ENCODE measurements at places on chromosomes 4 and X. TPM values are rescaled to one million over a fixed set of nuclear protein-coding genes. Genes with fewer than 3 reads are reported as not detected.

DNA sequence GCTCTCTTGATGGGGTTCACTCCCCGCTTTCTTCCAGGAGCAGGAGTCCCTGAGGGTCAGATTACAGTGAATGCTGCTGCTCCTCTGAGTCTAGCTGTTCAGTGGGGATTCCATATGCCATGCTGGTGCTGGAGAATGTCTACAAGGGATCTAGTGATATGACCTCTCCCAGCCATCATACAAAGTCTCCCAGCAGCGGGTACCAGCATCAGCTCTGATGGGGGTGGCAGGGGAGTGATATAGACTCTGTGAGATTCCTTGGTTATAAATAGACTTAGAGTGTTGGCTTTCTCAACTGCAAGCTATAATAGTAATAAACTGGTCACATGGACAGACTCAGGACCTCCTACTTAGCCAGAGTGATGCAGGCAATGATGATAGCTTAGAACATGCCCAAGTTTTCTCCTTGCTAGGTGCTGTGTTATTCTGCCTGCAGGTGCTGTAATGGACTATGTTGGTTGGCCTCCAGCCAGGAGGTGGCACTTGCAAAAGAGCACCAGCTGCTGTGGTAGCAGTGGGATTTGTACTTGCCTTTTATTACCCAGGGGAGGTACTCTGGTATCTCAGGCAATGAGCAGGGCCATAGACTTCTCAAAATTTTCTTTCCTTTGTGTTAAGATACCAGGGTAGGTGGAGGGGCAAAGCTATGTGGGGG lies 202.9 kb downstream of the CHIC1 start:
- no peaks in the 10 kb centered on the region for H3K4me1 ChIP-seq
- no peak overlapping the region for H3K4me3 ChIP-seq
- H3K27ac ChIP-seq, result no peak overlapping the region

- no peak overlapping the region for H3K27ac ChIP-seq
- no peaks in the 10 kb centered on the region for H3K27me3 ChIP-seq
- H3K4me3 ChIP-seq, result no peak overlapping the region
- H3K4me1 ChIP-seq, result no peaks in the 10 kb centered on the region
These were observed 320.4 kb upstream of the SLC7A11 start for GRCh38 chr4:138562544-138562991.

GRCh38 chr4:150219841-150220240 lies 141.6 kb downstream of the DCLK2 start:
- no peak overlapping the region for H3K27ac ChIP-seq
- H3K4me1 ChIP-seq, result peaks cover 5% of the 10 kb centered on the region
- no peaks in the 10 kb centered on the region for H3K27me3 ChIP-seq
- H3K4me3 ChIP-seq, result no peak overlapping the region
- DNase-seq, result no peak

DNA sequence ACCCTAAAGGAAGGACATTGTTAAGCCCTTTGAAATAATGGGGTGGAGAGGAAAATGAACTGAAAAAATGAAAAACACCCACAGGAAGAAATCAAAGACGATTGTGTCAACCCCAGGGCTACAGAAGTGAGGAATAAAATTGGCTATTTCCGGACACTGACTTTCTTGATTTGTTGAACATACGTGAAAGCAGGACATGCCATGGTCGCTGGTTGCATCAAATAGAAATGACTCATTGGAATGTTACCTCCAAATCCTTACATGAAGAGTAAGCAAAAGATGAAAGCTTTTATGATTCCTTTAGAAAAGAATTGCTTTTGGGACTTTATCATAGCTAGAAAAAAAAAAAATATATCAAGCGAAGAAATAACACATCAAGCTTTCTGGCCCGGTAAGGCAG lies 75.3 kb downstream of the DCUN1D4 start:
- no peaks in the 10 kb centered on the region for H3K27me3 ChIP-seq
- no peak for DNase-seq
- H3K4me3 ChIP-seq, result no peak overlapping the region
- H3K4me1 ChIP-seq, result no peaks in the 10 kb centered on the region
- H3K36me3 ChIP-seq, result peaks cover 34% of the 10 kb centered on the region

DNA sequence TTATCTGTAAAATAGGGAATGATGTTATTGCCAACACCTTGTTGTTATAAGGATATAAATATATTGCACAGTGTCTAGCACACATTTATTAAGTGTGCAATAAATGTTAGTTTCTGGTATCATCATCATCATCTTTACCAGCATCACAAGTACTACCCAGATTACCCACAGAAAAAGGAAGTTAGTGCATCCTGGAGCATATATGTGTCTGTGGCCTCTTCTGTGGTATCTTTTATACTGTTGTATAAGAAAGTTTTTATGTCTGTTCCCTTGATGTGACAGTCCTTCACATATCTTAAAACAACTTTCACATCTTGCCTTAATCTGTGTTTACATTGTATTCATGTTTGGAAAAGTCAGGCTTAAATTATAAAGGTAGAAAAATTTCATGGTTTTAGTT lies 10.0 kb downstream of the EXOSC9 start:
- no peak overlapping the region for H3K4me3 ChIP-seq
- H3K36me3 ChIP-seq, result peaks cover 100% of the 10 kb centered on the region
- H3K27me3 ChIP-seq, result no peaks in the 10 kb centered on the region

GRCh38 chr4:8763966-8764901 lies 107.4 kb downstream of the HMX1 start:
- DNase-seq, result peak; percentile 58
- no peaks in the 10 kb centered on the region for H3K36me3 ChIP-seq
- H3K4me3 ChIP-seq, result no peak overlapping the region
- peaks cover 4% of the 10 kb centered on the region for H3K27me3 ChIP-seq
- H3K27ac ChIP-seq, result no peak overlapping the region

- H3K36me3 ChIP-seq, result no peaks in the 10 kb centered on the region
- H3K4me3 ChIP-seq, result peak within 1 kb of the TSS; percentile 88
- H3K4me1 ChIP-seq, result peaks cover 17% of the 10 kb centered on the region
- peak within 1 kb of the TSS; percentile 91 for H3K27ac ChIP-seq
These were observed at the start of gene SH3RF1 for GRCh38 chr4:169270810-169271691. Gene SH3RF1, minus strand, starts transcription at chr4:169270956. Its CDS starts 1,744 bp downstream, at chr4:169269212.

- H3K4me3 ChIP-seq, result no peak overlapping the region
- H3K27ac ChIP-seq, result no peak overlapping the region
- DNase-seq, result no peak
These were observed 16.1 kb upstream of the USO1 start for GRCh38 chr4:75708218-75708691.

DNA sequence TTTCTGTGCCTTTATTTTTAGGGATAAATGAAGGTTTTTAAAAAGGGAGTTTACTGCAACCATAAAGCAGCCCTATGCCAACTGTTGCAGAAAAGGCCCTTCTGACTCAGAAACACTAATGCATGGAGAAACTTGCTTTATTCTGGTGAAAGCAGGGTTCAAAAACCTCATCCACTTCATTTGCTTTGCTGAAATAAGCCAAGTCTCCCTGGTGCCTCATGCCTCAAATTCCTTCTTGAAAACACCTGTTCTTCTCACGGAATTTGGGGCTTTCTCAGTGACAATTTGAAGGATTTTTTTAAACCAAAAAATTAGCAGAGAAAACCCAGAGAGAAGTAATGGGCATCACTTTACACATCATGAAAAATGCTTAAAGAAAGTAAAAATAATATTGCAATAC lies 349.0 kb downstream of the PCDH7 start:
- H3K4me3 ChIP-seq, result no peak overlapping the region
- no peaks in the 10 kb centered on the region for H3K27me3 ChIP-seq
- no peak overlapping the region for H3K27ac ChIP-seq
- H3K36me3 ChIP-seq, result no peaks in the 10 kb centered on the region
- DNase-seq, result no peak
- no peaks in the 10 kb centered on the region for H3K4me1 ChIP-seq

- no peaks in the 10 kb centered on the region for H3K27me3 ChIP-seq
- no peaks in the 10 kb centered on the region for H3K36me3 ChIP-seq
- peak within 1 kb of the TSS; percentile 83 for H3K4me3 ChIP-seq
- H3K27ac ChIP-seq, result peak within 1 kb of the TSS; percentile 93
These were observed at the start of gene SMAD1 for GRCh38 chr4:145481164-145481941. Gene SMAD1, plus strand, starts transcription at chr4:145481853. Its CDS starts 32,761 bp downstream, at chr4:145514614.

GRCh38 chr4:21709761-21710160 lies 238.8 kb downstream of the KCNIP4 start:
- H3K4me1 ChIP-seq, result no peaks in the 10 kb centered on the region
- DNase-seq, result no peak
- no peaks in the 10 kb centered on the region for H3K27me3 ChIP-seq
- no peak overlapping the region for H3K4me3 ChIP-seq

GRCh38 chrX:46791927-46792809 lies 33.2 kb upstream of the SLC9A7 start:
- no peaks in the 10 kb centered on the region for H3K36me3 ChIP-seq
- no peaks in the 10 kb centered on the region for H3K27me3 ChIP-seq
- H3K27ac ChIP-seq, result peak overlapping the region; percentile 68

- no peaks in the 10 kb centered on the region for H3K4me1 ChIP-seq
- H3K36me3 ChIP-seq, result no peaks in the 10 kb centered on the region
- no peak overlapping the region for H3K27ac ChIP-seq
- H3K4me3 ChIP-seq, result no peak overlapping the region
- DNase-seq, result no peak
- H3K27me3 ChIP-seq, result no peaks in the 10 kb centered on the region
These were observed 6.1 kb upstream of the CYSLTR1 start for GRCh38 chrX:78333521-78333920.

DNA sequence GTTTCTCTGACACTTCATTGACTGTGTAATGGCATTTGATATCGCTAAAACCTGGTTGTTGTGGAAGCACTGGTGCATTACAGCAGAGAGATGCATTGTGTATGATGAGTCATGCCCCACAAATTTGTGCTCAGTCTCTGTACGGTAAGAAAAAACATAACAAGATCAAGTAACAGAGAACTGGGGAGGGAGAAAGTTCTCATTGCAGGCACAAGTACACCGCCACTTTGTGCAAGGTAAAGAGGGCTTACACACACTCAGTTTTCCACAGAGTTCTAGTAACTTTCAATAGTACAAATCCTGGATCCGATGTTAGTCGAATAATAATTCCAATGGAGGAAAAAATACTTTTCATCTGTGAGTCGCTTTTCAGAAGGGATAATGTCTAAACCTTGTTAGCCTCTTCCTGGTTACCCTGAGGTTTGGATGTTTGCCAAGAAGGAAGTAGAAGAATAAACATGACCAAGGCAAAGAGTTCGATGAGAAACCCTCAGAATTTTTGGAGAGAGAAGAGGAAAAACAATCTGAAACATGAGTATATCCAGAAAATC lies 512.5 kb upstream of the SLIT2 start:
- no peaks in the 10 kb centered on the region for H3K36me3 ChIP-seq
- H3K27ac ChIP-seq, result no peak overlapping the region
- H3K4me1 ChIP-seq, result peaks cover 4% of the 10 kb centered on the region

- H3K36me3 ChIP-seq, result no peaks in the 10 kb centered on the region
- H3K27ac ChIP-seq, result no peak overlapping the region
- no peaks in the 10 kb centered on the region for H3K4me1 ChIP-seq
- H3K4me3 ChIP-seq, result no peak overlapping the region
- H3K27me3 ChIP-seq, result peaks cover 16% of the 10 kb centered on the region
These were observed 1.5 kb upstream of the MAP7D2 start for GRCh38 chrX:20118065-20118824.

DNA sequence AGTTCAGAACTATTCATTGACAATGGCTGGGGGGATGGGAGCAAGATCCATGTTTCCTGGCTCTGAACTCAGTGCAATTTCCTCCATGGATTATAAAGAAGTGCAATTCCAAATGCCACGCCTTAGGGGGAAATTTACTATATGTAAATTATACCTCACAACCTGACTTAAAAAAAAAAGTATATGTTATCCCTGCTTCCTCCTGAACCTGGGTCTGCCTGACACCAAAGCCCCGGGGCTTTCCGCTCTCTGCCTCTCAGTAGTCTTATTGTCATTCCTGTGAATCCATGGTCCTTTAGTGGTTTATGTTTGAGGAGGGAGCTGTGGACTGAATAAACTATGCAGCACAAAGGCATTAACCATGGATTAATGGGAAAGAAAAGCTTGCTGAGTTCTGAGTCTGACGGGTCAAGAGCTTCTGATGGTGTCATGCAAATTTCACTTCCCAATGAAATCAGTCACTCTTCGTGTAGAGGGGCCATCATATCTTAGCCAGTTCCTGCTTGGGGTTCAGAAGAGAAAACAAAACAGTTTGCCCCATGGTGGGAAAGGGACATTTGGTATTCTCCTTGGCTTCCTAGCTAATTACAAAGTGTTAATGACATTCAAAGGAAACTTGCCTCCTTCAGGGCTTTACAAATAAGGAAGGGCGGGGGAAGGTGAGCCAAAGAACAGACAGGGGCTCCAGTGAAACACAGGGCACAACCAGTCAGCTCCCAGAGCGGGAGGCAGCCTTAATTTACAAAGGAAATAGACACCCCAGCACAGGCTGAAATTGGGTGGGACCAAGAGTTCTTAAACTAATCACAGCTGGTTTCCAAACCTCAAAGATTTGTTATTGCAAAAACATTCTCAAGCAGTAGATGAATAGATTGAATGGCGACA lies 14.3 kb downstream of the FAM9C start:
- DNase-seq, result no peak
- no peak overlapping the region for H3K4me3 ChIP-seq
- no peaks in the 10 kb centered on the region for H3K27me3 ChIP-seq
- H3K36me3 ChIP-seq, result no peaks in the 10 kb centered on the region
- peak overlapping the region; percentile 24 for H3K27ac ChIP-seq
- peaks cover 14% of the 10 kb centered on the region for H3K4me1 ChIP-seq

DNA sequence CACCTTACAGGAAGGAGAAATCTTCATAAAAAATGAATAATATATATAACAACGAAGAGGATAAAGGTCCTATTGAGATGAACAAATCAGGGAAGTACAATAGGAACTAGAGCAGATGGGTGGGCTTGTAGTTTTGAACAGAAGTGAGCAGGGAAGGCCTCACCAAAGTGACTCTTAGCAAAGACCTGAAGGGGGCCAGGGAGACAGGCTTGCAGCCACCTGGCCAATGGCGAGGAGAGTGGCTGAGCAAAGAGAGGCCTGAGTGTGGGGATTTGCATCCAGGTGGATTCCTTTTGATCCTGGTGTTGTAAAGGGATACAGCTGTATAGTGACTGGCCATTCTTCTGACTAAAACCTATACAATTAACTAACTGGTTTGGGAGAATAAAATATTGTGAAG lies 354.1 kb downstream of the CAMK2D start:
- H3K27ac ChIP-seq, result no peak overlapping the region
- DNase-seq, result no peak
- peaks cover 11% of the 10 kb centered on the region for H3K4me1 ChIP-seq

DNA sequence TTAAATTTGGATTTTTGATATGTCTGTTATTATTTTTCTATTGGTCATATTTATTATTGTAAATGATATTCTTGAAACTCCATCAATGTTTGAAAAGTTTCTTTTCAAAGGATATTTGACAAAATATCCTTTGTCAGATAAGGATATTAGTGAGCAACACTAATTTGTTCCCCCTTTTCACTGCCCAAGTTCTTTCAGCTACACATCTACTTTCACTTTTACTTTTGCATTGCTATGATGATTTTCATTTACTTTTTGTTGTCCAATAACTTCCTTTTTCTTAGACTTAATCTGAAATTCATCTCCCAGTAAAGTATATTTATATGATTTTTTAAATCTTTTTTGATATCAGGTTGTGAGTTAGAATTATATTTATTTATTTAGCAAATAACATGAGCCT lies 542.3 kb upstream of the ADGRL3 start:
- H3K36me3 ChIP-seq, result no peaks in the 10 kb centered on the region
- no peaks in the 10 kb centered on the region for H3K4me1 ChIP-seq
- no peak for DNase-seq
- H3K27ac ChIP-seq, result no peak overlapping the region
- no peaks in the 10 kb centered on the region for H3K27me3 ChIP-seq

Gene SH3TC1
- total RNA-seq, result 71.7 TPM

Gene HDX
- total RNA-seq, result 4.5 TPM

Gene CTAG2
- not detected for total RNA-seq

Gene EVC2
- 6.3 TPM for total RNA-seq

Gene TMSB15B
- 1.6 TPM for total RNA-seq

Gene KANTR
- 12.6 TPM for total RNA-seq

Gene WDFY3
- total RNA-seq, result 126 TPM

Gene CTAG1A
- total RNA-seq, result not detected

Gene FGF16
- total RNA-seq, result not detected

Gene ARHGEF38
- total RNA-seq, result 15.5 TPM

Gene IL2RG
- 20.8 TPM for total RNA-seq

Gene NLGN3
- 0.69 TPM for total RNA-seq

Gene PNMA6A
- total RNA-seq, result 0.87 TPM

Gene HPGD
- total RNA-seq, result 77.2 TPM
